ENCODE measurements at places on chromosomes 4 and X. TPM values are rescaled to one million over a fixed set of nuclear protein-coding genes. Genes with fewer than 3 reads are reported as not detected.

GRCh38 chrX:72314881-72315280 lies 9.2 kb upstream of the CITED1 start:
- DNase-seq, result no peak

GRCh38 chrX:19807414-19807813 lies 80.0 kb downstream of the SH3KBP1 start:
- DNase-seq, result no peak

- no peak for DNase-seq
Observed at GRCh38 chr4:122450847-122451246, 5.7 kb downstream of the IL2 start.

DNA sequence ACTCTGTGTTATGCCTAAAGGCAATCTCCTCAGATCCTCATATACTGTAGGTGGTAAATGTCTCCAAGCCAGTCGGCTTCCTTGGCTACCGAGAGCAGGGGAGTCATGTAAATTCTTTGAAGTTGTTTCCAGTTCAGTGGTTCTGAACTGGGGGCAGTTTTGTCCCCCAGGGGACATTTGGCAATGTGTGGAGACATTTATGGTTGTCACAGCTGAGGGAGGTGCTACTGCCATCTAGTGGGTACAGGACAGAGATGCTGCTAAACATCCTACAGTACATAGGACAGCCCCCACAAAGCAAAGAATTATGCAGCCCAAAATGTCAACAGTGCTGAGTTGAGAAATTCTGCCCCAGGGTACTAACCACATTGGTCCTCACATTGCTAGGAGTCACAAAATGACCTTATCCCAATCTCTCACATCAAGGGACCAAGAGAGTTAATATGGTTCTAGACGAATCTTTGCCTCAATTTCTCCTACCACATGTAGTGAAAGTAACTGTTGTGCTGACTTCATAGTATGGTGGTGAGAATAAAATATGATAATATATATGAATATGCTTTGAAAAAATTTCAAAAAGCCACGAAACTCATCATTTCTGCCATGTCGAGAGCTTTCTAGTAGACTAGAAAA lies 104.4 kb upstream of the ARHGAP24 start:
- DNase-seq, result peak; percentile 33

The MAGEA4 gene
- total RNA-seq, result not detected

DNA sequence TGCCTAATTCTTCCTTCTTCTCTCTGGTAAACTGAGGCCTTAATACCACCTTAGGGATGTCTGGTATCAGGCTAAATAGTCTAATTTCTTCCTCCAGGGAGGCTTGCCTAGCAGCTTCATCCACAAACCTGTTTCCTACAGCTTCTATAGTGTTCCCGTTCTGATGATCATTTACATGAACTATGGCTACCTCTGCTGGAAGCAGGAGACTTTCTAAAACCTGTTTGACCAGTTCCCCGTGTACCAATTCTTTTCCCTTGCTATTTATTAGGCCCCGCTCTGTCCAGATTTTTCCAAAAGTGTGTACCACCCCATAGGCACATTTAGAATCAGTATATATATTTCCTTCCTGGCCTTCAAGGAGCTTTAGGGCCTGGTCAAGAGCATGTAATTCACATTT lies 5.8 kb upstream of the USP38 start:
- no peak for DNase-seq

DNA sequence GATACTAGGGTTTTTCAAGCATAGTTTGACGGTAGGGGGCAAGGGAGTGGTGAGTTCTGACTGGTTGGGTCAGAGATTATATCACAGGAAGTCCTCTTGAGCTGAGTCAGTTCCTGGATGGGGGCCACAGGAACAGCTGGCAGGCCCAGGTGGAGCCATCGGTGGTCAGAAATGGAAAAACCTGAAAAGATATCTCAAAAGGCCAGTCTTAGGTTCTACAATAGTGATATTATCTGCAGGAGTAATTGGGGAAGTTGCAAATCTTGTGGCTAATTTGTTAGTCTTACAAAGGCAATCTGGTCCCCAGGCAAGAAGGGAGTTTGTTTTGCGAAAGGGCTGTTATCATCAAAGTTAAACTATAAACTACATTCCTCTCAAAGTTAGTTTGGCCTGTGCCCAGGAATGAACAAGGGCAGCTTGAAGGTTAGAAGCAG lies 159.3 kb downstream of the PTCHD1 start:
- no peak for DNase-seq

All from SJSA1 (cell line).